ENCODE measurements at places on chromosomes 16 and 17.

- no peak for DNase-seq
Observed at GRCh38 chr17:37039269-37039668, 90.5 kb downstream of the AATF start.

GRCh38 chr16:78050734-78051400 lies 28.5 kb downstream of the CLEC3A start:
- DNase-seq: no peak

DNA sequence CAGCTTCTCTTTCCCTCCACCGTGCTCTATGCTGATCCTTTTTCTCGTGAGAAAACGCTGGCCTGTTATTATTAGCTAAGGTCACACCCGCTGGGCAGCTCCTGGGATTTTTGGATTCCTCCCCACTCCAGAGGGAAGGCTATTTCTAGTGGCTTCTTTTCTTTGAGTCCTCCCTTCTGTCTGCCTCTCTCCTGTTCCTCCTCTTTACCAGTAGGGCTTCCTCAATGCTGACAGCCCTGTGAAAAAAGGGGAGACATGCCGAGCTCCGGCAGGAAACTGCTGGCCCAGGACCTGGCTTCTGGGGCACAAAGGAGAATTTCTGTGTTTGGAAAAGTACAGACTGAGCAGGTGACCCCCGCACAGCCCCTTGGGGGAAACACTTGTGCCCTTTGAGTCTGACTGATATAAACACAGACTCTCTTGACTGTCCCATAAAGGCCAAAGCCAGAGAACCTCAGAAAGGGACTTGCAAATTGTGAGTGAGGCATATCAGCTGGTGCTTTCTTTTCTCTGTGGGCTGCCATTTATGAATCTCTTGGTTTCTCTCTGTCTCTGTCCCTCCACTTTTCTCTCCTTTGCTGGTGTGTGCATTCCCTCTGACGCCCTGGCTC lies 14.0 kb upstream of the RNF135 start:
- DNase-seq: no peak

DNA sequence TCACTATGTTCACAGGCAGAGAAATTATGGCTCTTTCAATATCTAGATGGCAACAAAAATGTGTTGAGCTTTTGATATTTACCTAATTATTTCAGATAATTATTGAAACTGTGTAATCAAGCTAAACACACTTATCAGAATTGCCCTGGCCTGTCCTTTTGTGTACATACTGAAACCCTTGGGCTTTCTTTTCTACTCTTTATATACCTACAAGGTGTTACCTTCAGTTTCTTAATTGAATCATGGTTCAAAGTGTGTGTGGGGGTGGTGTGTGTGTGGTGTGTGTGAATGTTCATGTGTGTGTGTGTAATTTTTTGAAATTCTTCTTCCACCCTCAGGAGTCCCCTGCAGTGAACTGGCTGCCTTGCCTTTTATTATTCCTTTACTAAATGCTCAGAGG lies 506.8 kb upstream of the SOX9 start:
- no peak for DNase-seq

DNA sequence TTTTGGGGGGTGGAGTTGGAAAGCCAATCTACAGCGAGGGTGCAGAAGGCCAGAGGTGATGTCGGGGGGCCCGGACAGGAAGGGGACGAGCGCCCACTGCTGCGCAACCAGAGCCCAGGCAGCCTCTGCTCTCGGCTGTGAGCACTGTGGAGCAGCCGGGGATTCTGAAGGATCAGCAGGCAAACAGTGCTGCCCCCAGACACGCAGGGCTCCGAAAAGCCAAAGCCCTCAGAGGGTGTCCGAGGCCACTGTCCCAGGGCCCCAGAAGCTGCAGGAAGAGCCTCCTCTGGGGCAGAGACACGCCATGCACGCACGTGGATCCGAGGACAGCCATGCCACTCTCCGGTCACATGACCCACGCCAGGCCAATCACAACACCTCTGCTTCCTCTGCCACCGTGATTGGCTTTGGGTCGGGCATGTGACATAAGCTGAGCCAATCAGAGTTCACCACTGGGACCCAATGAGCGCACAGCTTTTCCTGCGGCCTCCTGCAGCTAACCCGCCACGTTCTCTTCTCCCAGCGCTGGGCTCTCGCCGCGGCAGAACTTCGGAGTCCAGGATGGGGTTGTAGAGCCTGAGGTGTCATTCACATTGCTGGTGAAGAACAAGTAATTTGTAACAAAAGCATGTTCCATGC lies 40.7 kb downstream of the ACTG1 start:
- DNase-seq: no peak

DNA sequence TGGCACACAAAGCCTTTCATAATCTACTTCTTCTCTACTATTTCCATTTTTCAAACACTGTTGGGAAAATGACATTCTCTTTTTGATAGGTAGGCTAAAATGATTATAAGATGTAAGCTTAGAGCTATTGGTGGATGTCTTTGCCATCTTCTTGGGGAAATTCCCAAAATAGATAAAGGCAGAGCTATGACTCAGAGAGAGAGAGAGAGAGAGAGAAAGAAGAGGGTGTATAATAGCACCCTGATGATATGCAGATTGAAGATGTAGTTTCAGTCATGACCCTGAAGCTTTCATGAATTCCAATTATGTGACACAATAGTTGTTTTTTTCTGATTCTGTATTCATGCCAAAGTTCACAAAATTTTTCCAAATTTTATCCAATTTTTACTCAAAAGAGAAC lies 529.1 kb downstream of the HS3ST4 start:
- DNase-seq: no peak

- no peak for DNase-seq
Observed at GRCh38 chr17:69954241-69954925, 120.6 kb upstream of the KCNJ16 start.

- DNase-seq: no peak
Observed at GRCh38 chr17:7739746-7740145, 22.2 kb downstream of the DNAH2 start.

DNA sequence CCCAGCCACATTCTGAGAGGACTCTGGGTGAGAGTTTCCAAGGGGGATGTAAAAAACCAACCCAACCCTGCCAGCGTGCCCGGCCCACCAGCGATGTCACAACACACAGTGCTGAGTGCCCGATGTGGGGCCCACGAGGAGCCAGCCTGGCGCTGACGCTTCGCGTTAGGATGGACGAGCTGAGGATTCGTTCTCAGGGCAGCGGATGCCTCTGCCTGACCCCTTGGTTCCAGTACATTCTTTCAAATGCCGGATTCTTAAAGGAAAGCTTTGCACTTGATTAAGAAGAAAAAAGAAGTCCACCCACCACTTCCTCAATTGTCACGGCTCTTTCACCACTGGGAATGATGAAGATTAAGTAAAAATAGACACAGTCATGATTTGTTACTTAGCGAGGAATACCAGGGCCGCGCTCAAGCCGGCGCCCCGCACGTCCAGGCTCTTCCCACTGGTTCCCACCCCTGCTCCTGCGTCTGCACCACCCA lies 79.4 kb downstream of the IRF8 start:
- no peak for DNase-seq

DNA sequence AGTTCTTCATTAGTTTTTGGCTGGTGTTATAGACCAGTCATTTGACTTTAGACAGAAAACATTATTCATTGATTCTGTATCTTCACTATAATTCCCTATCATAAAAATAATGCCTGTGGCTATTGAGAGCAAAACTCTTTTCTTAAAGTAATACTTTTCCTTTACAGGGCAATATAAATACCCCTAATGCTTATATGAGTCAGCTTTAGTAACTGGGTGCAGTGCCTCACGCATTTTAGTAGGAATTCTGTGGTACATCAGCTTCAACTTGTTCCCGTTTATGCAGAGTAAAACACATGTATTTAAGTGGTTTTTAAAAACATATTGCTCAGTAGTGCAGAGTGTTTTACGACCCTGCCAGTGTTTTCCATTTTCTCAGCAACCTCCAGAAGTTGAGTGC lies 68.1 kb downstream of the SEC14L1 start:
- no peak for DNase-seq

DNA sequence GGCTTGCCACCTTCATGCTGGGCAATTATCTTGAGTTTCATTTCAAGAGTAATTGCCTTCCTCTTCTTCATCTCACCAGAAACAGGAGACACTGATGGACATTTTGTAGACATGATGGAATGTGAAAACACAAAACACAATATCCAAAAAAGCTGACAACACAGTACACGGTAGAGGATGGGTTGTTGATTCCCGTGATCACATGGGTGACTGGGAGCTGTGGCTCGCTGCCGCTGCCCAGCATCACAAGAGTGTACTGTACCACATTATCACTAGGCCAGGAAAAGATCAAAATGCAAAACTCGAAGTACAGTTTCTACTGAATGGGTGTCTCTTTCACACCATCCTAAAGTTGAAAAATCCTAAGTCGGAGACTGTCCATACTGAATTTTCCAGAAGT lies 7.4 kb downstream of the PTRH2 start:
- no peak for DNase-seq

GRCh38 chr17:3647769-3648555 lies 11.4 kb downstream of the CTNS start:
- no peak for DNase-seq

GRCh38 chr16:8916541-8917225 lies 34.5 kb downstream of the LITAFD start:
- DNase-seq: no peak

GRCh38 chr16:66359811-66360608 lies 6.5 kb upstream of the CDH5 start:
- no peak for DNase-seq

DNA sequence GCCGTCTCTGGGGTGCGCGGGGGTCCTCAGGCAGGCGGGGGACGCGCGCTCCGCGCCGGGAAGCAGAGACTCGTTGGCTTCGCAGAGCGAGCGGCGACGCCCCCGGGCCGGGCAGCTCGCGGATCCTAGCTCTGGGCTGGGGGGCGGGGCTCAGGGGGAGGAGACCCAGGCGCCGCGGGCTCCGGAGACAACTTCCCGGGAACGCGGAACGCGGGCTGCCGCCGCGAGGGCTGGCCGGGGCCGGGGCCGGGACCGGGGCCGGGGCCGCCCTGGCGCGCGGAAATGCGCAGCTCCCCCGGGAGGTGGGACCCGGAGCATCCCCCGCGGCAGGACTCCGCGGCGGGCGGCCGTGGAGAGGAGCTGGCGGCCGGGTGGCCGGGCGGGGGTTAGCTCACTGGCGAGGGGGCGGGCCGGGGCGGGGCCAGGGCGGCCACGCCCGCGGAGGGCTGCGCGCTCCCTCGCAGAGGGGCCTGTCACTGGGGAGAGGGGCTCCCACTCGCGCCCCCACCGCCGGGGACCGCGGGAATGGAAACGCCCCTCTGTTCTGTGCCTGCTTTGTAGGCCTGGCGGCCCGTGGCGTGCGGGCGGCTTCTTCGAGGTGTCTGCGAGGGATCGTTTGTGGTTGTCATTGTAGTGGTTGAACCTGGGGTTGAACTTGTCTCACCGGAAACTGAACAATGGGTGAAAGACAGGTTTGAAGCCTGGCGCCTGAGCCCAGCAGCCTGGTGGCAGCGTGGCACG lies at the start of gene GAS7:
Gene GAS7, minus strand, starts transcription at position 98 of the 741 bp plus-strand sequence.
- DNase-seq: peak; percentile 44

GRCh38 chr17:45098869-45099616 lies 33.3 kb downstream of the PLCD3 start:
- DNase-seq: peak; percentile 42

GRCh38 chr17:74478420-74479100 lies 12.1 kb downstream of the CD300A start:
- no peak for DNase-seq

DNA sequence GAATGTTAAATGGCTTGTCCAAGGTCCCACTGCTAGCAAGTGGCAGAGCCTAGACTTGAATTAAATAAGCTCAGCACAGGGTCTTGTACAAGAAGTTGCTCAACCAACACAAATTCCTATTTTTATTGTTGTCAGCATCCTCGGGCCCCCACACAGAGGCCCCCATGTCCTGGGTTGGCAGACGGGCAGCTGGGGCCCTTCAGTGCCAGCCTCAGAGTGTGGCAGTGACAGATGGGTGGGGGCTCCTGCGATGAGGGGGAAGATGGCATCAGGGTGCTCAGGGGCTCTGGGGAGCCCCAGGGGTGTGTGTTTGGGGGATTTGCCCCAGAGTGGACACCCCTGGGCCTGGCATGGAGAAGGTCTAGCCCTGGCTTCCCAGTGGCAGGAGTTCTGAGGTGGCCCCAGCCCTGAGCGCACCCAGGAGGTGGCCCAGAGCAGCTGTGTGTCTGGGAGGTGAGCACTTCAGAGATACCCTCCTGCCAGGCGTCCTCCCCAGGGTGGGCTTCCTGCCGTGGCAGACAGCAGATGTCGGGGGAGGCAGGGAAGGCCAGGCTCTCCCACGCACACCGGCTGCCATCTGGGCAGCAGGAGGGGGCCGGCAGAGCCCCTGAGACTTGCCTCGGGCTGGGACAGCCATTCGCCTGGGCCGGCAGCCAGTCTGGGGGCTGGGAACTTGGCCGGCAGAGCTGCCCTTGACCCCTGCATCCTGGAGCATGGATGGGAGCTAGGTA lies 150.8 kb downstream of the C16orf78 start:
- DNase-seq: no peak

DNA sequence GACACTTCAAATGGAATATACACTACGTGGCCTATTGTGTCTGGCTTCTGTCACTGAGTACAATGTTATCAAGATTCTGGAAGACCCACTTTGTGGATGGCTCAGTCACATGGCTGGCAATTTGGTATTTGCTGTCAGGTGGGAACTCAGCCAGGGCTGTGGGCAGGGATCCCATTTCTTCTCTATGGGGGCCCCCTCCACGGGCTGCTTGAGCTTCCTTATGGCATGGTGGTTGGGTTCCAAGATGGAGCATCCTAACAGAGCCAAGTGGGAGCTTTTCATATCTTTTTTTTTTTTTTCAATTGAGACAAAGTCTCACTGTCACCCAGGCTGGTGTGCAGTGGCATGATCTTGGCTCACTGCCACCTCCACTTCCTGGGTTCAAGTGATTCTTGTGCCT lies 18.0 kb upstream of the CEP20 start:
- DNase-seq: no peak

- no peak for DNase-seq
Observed at GRCh38 chr17:17315142-17315821, 12.1 kb downstream of the NT5M start.

DNA sequence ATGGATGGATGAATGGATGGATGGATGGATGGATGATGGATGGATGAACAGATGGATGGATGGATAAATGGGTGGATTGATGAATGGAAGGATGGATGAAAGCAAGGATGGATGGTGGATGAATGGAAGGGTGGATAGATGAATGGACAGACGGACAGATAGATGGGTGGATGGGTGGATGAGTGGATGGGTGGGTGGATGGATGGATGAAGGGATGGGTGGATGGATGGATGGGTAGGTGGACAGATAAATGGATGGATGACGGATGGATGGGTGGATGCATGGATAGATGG lies 14.9 kb downstream of the SRL start:
- no peak for DNase-seq

GRCh38 chr17:63498626-63499195 lies 21.9 kb downstream of the ACE start:
- no peak for DNase-seq

GRCh38 chr17:16407911-16408588 lies 7.3 kb upstream of the TRPV2 start:
- DNase-seq: no peak

DNA sequence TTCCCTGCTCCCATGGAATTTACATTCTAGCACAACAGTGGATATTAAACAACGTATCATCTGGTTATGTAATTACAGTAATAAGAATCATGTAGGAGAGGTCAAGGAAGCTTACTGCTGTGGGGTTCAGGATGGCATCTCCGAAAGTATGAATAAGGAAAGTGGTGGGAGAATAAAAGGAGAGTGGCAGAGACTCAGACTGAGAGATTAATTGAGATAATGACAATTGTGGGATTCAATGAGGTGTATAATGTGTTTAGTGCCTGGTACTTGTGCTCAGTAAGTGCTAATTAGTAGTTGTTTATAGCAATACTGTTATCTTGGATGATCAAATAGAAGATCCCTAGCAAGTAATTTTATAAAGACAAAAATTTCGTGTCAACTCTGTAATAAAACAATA lies 45.3 kb downstream of the NF1 start:
- DNase-seq: no peak

- no peak for DNase-seq
Observed at GRCh38 chr16:27326738-27327585, 13.2 kb downstream of the IL4R start.

All from stimulated activated CD8-positive, alpha-beta memory T cell treated with anti-CD3 and anti-CD28 coated beads, Interleukin-4, amount 100 ng/mL, for 4 hours (primary cell).